ENCODE measurements at places on chromosomes 16 and 17.

- no peak for DNase-seq
Observed at GRCh38 chr17:50834429-50835300, 721 bp upstream of the WFIKKN2 start.

DNA sequence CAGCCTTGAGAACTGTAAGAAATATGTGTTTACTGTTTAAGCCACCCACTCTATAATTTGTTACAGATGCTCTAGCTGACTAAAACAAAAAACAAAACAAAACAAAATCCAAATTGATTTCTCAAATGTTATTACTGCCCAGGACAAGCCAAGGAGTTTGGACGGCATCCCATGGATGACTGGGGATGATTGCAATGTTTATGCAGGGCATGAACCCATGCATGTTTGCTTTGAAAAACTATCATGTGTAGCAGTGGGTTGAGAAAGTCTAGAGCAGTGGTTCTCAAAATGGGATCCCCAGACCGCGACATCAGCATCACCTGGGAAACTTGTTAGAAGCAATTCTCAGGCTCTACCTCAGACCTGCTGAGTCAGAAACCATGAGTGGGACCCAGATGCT is 223.2 kb upstream of the PSMD7 start:
- DNase-seq, result no peak

DNA sequence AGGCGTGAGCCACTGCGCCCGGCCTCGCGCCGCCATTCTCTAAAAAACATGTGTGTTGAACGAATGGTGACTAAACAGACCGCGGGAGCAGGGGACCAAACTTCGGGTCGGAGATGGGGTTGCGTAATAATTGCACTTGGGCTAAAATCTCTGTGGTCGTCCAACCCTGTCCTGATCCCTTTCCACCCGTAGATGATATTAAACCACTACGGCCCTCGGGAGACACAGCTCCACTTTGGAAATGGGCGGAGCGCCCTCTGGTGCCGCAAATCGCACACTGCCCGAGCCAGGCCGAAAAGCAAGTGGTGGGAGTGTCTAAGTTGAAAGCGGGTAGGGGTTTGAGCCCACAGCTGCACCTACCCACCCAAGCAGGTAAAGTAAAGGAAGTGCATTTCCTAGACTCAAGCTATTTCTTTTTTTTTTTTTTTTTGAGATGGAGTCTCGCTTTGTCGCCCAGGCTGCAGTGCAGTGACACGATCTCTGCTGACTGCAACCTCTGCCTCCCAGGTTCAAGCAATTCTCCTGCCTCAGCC is 17.0 kb downstream of the CAVIN1 start:
- DNase-seq, result peak; percentile 74

DNA sequence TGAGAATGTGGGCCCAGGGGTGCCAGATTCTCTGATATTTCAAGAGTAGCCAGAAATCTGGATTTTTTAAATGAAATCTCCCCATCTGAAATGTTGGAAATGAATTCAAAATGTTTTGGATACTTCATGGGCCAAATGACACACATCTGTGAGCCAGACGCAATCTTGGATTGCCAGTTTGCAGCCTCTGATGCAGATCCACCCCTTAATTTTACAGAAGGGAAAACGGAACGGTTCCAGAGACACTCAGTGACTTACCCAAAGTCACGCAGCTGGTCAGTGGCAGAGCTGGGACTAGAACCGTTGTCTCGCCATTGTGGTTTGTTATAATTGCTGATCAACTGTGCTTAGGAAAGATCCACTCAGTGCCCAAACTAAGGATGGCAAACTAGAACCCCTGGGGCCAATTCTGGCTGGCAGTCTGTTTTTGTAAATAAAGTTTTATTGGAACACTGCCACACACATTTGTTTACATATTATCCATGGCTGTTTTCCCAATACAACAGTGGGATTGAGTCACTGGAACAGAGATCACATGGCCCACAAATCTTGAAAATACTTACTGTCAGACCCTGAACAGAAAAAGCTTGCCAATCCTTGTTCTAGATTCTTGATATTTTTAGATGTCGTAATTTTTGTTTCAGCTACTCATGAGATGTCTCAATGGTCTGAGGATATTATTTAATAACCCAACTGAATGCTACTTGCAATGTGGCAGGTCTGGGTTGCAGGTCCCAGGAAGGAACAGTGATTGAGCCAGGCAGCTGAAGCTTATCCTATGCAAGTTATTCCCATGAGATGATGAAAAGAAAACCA is 143.8 kb downstream of the AXIN2 start:
- no peak for DNase-seq

- DNase-seq, result no peak
Observed at GRCh38 chr16:86050591-86051367, 151.8 kb downstream of the IRF8 start.

DNA sequence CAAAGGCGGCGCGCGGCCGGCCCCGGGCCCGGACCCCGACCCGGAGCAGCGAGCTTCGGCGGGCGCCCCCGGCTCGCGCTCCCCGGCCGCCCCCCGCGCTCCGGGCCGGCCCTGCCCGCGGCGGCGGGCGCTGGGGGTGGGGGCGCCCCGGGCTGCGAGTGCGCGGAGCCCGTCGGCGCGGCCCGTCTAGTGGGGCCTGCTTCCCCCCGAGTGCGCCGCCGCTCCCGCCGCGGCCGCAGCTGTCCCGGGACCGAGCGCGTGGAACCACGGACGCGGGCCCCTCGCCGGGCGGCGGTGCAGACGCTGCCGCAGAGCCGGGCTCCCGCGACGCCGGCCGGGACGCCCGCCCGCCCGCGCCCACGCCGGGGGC is 308 bp downstream of the ADCY9 start:
- DNase-seq, result no peak

DNA sequence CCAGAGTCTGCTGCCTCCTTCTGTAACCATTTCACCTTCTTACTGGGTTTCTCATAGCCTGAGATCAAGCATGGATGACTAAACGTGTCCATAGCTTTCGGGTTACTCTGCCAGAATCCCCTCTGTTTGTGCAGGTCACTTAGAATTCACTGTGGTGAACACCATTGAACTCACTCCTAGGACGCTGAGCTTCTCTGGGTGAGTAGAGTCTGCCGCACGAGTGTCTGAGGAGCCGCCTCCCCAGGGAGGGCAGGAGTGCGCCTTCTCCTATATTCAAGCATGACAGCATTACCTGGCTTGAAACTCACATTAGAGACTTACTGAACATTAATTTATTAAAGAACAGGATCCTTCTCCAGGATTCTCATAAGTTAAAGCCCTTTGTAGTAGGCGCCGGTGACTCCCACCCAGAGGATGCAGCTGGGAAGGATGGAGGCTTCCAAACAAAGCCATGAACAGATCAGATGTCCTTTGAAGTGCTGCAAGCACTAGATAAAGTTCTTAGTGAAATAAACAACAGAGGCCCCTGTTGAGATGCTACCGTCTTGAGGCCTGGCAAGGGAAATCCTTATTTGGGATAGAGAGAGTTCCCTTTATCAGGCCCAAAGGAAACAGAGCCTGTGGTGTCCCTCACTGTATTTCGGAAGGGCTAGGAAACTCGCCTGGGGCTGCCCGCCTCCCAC is 144.6 kb upstream of the PLCG2 start:
- DNase-seq, result no peak

DNA sequence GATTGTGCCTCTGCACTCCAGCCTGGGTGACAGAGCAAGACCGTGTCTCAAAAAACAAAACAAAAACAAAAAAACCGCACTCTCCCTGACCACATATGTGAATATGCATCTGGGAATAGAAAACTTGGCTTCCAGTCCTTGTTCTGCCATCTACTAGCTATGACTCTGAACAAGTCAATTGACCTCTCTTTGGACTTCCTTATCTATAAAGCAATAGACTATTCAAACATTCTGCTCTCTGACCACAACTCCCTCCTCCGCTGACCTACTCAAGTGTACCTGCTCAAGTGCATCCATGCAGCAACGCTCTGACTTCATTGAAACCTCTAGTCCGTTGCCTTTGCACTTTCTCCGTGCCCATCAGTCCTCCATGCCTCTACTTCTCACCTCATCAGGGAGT is 52.6 kb upstream of the KDM6B start:
- DNase-seq, result no peak

- no peak for DNase-seq
Observed at GRCh38 chr17:49255125-49255524, 24.5 kb upstream of the PHOSPHO1 start.

GRCh38 chr16:31074814-31075183 is 577 bp downstream of the ZNF646 start:
- DNase-seq, result no peak

DNA sequence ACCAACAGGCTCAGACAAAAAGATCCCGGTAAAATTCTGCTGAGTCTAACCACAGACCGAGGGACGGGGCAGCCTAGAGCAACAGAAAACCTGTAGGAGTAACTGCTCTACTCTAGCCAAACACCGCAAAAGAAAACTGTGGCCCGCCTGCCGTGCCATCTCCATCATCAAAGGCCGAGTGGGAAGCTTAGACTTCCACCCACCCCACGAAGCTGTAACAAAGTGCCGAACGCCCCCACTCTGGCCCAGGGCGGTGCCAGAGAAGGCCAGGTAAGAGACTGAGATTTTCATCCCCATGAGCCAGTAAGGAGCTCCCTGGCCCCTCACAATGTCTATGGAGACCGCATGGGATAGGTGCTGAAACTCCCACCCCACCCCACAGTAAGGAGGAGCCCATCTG is 231.9 kb upstream of the COX10 start:
- no peak for DNase-seq

DNA sequence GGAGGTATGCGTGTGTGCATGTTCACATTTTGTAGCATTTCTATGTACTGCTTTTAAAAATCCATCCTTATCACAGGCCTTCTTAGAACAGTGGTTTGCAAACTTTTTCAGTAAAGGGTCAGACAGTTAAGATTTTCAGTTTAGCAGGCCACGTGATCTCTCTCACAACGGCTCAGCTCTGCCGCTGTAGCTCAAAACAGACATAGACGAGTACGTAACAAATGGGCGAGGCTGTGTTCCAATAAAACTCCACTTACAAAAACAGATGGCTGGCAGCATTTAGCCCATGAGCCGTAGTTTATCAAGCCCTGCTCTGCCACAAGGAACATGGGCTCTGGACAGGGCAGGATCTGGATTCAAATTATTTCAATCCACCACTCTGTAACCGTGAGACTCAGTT is 141.8 kb downstream of the XYLT1 start:
- DNase-seq, result no peak

GRCh38 chr17:51434434-51435170 is 174.3 kb downstream of the UTP18 start:
- DNase-seq, result no peak

DNA sequence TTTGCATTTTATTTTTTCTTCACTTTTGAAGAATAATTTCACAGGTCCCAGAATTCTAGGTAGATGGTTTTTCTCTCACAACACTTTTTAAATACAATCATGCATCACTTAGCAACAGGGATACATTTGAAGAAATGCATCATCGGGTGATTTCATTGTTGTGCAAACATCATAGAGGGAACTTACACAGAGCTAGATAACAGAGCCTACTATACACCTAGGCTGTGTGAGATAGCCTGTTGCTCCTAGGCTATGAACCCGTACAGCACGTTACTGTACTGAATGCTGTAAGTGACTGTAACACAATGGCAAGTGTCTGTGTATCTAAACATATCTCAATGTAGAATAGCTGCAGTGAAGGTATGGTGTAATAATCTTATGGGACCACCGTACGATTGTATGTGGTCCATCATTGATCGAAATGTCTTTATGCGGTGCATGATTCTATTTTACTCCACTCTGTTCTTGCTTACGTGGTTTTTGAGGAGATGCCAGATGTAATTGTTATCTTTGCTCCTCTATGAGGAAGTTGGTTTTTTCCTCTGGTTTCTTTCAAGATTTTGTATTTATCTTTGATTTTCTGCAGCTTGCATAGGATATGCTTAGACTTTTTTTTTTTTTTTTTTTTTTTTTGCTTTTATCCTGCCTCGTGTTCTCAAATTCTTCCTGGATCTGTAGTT is 35.5 kb upstream of the TMEM92 start:
- no peak for DNase-seq

- DNase-seq, result no peak
Observed at GRCh38 chr16:87697792-87698191, 68.0 kb downstream of the KLHDC4 start.

DNA sequence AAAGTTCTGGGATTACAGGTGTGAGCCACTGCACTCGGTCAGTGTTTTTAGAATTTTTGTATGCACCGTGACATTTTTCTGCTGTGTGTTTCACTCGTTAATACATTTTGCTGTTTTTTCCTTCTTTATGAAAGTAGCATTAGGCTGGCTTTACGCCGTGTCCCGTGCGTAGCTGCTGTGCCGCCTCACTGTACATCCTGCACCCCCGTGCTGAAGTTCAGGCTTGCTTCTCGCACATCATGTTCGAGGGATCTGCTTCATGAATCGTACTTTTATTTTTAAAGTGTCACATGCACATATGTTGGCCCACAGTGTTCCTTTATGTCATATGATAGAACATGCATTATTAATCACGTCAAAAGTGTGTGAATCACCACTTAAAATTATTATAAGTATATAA is 84.4 kb upstream of the ZNF750 start:
- no peak for DNase-seq

GRCh38 chr17:728911-729310 is 3.5 kb upstream of the TLCD3A start:
- no peak for DNase-seq

DNA sequence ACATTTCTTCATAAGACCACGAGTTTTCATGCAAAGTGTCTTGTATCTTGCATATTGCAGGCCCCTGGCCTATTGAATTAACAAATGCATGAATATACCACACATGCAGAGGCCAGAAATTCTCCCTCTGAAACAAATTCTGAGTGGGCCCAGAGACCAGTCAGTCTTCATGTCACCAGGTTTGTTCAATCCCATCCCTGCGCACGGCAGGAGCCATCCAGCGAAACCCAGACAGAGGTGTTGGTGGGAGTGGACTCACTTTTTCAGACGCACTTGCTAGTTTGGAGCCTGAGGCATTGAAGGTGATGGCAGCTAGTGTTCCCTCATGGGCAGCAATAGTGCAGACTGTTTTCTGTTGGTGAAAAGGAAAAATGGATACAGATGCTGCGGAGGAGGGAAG is 21.9 kb downstream of the WIPI1 start:
- no peak for DNase-seq

DNA sequence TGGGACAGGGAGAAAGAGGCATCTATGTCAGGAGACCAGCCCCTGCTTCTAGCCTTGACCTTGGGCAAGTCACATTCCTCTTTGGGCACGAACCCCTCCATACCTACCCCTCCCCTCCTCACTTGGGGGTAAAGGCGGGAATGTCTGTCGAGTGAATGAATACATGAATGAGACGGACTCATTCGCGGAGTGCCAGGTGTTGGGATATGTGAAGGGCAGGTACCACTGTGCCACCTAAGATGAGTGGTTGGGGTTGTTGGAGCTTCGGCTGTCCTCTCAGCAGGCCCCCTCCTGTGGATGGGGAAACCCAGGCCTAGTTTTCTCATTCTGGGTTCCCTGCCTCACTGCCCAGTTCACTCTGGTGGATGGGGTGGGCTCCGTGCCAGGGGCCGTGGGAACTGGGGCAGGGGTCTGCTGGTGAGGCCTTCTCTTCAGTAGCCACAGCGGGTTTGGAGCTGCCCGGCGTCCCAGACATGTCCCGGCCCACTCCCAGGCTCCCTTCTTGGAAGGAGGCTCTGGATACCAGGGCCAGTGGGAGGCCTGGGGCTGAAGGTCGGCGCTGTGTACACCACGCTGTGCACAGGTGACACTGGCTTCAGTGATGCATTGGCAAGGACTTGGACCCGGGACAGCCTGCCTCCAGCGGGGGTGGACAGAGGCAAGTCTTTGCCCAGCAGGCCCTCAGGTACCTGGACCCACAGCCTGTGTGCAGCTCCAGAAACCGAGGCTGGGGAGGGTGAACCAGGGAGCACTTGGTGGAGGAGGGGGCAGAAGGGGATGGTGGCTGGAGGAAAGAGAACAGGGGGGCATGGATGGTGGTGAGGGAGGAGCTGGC is 5.6 kb downstream of the GLIS2 start:
- DNase-seq, result no peak

Measured in stimulated activated CD4-positive, alpha-beta T cell treated with anti-CD3 and anti-CD28 coated beads, Interleukin-2, amount 100 ng/mL, for 4 hours (primary cell).